ENCODE measurements at places on chromosomes 1 and 21.

DNA sequence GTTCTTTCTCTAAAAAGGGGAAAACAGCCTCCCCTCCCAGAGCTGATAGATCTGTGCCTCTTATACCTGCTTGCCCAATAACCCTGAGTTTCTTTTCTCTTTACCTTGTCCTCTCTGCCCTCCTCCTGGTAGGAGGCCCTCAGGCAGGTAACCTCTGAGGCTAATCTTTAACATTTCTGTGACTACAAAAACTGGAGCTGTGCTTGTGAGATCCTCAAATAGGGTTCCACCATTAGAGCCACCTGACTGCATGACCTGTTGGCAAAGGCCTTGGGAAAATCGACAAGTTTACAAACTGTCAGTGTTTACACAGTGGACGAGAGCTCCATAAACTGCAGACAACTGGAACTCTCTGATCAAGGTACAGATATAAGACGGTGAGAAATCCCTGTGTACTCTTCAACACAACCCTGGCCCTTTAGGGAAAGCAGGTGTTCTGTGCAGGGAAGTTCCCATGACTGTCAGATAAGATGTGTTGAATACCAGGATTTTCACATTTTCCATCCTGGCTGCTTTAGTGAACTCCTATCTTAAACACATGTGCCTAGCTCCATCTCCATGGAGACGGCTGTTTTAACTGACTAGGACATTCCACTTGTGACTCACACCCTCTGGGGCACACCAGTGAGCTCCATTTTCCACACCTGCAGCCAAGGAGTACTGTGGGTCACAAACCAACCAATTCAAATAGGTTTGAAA lies 38.3 kb downstream of the ECE1 start:
- DNase-seq = no peak

DNA sequence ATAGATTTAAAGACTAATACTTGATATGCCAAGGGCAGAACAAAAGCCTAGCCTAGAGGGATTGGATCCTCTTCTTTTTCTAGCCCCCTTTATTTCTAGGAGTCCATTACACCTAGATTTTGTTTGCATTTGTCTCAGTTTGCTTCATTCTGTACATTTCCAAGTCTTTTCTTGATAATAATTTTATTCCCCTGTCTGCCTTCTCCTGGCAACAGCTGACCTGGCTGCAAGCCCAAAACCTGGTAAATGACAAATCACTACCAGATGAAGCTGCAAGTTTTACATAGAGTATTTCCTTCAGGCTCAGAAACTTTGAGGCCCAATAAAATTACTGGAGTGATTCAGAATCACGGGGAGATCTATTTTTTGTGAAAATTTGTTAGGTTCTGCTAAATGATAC lies 36.5 kb upstream of the LHX8 start:
- peak; percentile 44 for DNase-seq

DNA sequence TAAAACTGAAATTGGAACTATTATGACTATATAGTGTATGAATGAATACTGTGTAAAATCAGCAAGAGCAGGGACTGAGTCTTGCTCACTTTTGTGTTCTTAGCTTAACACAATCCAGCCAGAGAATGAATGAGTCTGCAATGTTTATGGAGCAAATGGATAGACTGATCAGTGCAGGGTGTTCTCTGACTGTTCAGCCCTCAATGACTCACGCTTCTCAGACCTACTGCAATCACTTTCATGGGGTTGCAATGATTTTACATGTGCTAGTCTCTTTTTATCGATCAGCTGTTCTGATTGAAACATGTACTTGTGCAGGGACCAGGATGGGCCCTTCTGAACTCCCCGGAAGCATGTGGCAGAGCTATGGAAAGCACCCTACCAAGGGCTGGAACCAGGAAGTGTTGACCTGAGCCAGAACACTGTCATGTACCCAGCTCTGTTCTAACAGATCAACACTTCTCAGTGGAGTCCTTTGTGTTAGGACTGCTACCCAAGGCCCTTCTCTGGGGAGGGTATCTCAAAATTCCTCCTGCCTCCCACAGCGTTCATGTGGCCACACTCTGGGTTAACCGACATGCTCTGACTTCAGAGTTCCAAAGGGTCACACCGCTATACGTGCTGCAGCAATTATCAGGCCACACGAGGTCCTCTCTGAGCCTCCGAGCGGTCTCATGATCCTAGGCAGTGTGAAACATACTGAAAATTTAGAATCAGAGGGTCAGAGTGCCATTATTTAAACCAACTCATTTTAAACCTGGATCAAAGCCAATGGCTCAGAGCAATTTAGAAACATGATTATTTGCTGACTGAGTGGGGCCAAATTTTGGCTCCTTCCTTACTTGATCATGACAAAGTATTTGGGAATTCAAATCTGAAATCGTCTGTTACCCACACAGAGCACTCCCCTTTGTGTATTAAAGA lies 35.2 kb downstream of the GRIK1 start:
- no peak for DNase-seq

- DNase-seq = no peak
These were observed 61.2 kb downstream of the TCP10L start for GRCh38 chr21:32523988-32524719.

DNA sequence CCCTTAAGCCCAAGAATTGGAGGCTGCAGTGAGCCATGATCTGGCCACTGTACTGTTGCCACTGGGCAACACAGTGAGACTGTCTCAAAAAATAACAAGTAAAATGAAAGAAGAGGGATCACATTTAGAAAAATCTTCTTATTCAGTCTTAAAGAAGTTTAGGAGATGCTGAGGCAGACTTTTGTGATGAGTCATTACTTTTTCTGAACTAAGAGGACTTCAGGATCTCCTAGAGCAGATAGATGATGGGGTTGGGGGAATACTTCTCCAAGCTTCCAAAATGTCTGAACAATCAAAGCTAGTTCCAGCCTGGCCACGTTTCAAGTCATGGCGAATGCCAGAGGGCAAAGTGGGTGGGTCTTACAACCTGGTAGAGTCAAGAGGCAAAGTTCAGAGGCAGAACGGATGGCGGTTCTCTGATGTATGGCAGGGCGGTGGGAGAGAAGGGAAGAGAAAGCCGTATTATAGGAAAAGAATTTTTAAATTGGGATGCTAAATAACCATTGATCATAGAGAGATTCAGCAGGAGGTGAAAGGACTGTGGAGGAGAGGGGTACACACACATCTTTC lies 2.1 kb upstream of the CIART start:
- no peak for DNase-seq

GRCh38 chr1:147201276-147201675 lies 23.9 kb downstream of the FMO5 start:
- no peak for DNase-seq

DNA sequence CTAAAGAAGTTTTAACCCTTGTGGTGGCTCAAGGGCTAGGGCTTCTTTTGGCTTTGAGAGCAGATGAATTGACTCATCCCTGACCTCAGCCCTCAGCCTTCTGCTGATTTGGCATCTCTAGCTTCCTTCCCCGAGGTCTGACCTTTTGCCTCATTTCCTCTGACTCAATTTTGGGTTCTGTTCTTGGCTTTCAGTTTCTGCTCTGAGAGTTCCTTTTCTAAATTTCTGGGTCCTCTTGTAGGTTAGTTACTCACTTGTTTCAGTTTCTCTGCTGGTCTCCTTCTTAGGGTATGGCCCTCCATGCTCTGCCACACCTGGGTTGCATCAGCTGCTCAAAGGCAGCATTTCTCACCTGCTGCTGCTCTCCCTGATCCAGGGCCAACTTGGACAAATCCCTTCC lies 19.4 kb downstream of the PDE4B start:
- peak; percentile 26 for DNase-seq

DNA sequence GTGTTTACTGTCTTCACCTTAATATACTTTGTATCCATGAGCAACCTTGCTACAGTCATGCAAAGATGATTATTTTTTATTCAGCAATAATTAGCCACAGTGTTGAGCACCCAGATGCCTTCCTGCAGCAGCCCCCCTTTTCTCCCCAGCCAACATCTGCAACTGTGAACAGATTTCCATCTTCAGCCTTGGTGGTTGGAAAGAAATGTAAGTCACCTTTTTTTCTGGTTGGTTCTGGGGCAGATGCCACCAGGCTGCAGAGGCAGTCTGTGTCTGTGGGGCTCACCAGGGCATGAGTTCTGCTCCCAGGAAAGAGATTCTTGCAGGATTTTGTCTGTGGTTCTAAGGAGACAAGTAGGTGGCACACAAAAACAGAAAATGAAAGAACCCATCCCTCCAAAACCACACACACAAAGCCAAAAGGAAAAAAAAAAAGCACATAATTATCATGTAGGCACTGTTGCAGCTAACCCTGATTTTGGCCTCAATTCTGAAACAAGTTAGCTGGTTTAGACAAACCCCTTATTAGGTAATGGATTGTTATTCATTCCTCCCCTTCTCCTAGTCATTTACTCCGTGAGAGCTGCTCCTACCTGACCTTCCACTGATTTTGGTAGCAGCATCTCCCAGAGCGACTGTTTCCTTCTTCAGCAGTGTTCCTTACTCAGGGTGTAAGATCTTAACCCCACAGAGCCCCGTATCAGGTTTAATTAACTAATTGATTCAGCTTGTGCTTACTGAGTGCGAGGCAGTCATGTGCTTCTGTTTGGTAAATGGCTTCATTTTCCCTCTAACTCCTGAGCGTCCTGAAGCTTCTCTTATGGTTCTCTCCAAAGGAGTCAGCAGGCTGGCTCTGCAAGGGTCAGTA lies 36.5 kb downstream of the GALNT2 start:
- DNase-seq = no peak

GRCh38 chr1:48107516-48107915 lies 110.3 kb upstream of the TRABD2B start:
- no peak for DNase-seq

DNA sequence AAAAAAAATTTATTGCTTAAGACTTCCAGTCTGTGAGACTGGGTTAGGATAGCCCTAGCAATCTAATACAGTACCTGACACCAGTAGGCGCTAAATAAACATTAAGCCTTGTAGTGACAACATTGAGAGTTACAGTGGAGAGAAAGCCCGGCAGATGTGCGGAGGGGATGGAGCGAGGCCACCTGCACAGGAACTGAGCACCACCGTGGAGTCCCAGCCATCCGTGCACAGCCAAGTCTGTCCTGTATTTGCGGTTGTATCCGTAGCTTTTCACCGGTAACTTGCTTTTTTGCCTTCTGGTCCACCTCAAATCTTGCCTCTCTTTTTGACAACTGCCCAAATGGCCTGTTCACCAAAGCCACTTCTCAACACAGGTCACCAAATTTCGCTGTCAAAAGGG lies 260.1 kb downstream of the GPATCH2 start:
- DNase-seq = no peak

- no peak for DNase-seq
These were observed 23.2 kb downstream of the NENF start for GRCh38 chr1:212455803-212456528.

DNA sequence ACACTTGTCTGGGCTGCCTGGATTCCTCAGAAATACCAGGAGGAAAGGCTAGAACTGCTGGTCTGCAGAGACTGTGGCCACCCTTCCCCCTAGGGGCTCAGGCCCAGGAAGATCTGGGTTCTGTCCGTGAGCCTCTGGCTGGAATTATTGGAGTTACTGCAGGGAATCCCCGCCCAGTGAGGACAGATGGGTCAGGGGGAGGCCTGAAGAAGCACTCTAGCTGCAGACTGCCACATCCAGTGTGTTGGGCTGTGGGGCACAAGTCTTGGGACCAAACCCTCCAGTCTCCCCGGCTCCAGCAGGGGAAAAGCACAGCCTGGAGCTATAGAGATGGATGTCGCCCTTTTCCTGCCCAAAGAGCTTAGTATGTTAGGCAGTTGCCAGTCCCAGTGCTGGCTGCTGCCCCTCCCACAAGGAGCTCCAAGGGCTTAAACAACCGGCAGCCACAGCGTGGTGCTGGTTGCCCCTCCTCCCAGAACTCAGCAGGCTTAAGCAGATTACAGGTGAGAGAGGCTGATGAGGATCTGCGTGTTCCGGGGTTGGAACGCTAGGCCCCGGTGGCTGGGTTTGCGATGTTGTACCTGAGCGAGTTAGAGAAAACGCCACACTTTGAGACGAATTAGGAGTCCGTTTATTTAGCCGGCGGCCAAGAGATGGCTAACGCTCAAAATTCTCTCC lies 255.5 kb upstream of the LRRC7 start:
- no peak for DNase-seq

- no peak for DNase-seq
These were observed 134.6 kb downstream of the HUNK start for GRCh38 chr21:32007456-32007855.

DNA sequence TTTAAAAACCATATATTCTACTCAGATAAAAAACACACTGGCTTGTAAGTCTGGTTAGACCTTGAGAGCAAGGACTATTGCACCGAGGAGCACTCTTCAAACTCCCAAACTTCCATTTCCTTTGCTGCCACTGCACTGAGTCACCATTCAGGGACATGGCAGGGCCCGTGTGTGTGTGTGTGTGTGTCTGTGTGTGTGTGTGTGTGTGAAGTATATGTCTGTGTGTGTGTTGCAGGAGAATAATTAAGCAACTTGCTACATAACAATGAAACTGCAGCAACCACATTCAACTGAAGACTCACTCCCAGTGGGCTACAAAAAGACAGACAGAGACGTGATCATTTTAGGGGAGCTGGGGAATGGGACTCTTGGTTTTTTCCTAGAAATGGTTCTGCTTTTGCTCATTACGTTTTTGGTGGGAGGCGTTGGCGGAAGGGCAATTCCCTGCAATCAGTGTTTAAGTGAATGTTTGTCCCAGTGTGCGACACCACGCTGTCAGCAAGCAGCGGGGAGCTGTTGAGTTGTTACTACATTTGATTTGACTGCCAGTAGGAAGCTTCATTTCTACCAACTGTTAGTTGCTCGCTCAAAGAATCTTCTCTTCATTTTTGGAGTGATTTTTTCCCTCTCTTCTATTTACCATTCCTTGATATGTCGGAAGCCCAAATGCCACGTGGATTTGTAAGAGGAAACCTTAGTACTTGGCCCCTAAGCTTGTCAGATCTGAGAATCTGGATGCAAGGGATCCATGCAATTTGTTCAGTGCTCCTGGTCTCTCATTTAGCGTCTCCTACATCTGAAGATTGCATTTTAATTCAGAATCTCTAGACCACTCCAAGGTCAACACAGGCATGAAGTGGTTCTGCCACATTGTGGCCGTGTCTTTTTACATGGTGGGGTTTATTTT lies 36.1 kb downstream of the ESRRG start:
- DNase-seq = peak; percentile 56

GRCh38 chr1:206456577-206457370 lies 13.5 kb upstream of the IKBKE start:
- DNase-seq = no peak

DNA sequence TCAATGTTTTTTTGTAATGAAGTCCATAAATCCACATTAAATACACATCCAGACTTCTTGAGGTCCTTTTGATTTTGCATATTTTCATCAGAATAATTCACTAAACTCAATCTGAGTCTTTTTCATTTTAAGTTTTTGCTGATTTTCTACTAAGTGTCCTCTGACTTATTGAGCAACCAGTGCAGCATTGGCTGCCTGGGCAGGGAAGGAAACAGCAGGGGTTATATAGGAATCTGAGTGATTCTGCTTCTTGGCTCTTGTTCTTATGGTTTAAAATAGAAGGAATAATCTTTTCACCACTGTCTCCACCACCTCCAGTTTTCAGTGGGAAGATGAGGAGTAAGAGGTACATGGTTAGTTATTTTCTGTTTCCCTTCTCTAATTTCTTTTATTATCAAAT lies 88.4 kb downstream of the ST6GALNAC5 start:
- no peak for DNase-seq

DNA sequence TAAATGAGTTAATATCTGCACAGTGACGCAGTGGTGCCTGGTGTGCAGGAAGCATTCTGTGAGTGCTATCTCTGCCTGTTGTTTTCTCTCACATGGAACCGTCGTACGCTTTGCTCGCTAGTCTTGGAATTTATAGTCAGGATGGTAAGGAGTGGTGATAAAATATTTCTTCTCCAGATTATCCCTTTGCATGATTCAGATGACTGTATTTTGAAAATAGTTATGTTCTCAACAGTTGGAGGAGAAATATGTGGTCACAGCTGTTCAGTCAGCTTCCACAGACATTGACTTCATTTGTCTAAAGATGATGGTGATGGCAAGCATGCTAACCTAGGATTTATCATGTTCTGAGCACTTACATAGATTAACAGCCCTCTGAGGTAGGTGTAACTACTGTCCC lies 41.3 kb upstream of the VAMP3 start:
- DNase-seq = no peak
